ENCODE measurements at places on chromosomes 11 and 22.
A peak's percentile ranks its signal among the peaks of the same experiment; 100 is the strongest.

DNA sequence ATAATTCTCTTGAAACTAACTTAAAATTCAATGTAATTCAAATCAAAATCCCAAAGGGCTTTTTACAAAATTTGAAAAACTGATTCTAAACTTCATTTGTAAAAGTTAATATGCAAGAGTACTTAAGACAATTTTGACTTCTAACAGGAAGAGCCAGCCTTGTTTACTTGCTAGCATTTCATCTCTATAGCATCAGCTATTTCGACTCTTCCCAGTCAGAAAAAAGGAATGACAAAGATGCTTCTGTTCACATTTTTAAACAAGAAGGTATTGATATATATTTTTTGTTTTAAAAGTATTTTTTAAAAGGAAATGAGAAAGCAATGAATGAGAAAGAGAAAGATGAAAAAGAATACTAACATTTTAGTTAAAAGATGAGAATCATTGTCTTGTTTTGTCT lies 16.4 kb downstream of the SLN start:
- DNase-seq, result no peak

DNA sequence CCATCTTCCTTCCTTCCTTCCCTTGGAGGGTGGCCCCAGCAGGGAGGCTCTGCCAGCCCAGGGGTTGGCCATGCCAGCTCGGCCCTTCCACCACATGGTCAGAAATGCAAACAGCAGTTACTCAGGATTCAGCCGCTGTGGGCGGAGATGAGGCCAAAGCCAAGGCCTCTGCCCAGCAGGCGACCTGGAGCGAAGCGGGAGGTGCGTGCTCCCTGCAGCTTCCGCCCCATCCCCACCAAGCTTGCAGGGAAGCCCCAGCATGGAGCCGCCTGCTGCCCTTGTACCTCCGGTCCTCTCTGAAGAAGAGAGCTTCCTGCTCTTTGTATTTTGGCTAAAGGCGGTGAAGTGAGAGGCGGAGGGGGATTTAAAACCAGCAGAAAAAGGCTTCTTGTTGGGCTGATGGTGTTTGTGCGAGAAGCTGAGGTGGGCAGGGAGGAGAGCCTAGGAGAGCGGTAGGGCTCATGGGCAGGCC lies 50.4 kb downstream of the ANO1 start:
- DNase-seq, result peak; percentile 41

DNA sequence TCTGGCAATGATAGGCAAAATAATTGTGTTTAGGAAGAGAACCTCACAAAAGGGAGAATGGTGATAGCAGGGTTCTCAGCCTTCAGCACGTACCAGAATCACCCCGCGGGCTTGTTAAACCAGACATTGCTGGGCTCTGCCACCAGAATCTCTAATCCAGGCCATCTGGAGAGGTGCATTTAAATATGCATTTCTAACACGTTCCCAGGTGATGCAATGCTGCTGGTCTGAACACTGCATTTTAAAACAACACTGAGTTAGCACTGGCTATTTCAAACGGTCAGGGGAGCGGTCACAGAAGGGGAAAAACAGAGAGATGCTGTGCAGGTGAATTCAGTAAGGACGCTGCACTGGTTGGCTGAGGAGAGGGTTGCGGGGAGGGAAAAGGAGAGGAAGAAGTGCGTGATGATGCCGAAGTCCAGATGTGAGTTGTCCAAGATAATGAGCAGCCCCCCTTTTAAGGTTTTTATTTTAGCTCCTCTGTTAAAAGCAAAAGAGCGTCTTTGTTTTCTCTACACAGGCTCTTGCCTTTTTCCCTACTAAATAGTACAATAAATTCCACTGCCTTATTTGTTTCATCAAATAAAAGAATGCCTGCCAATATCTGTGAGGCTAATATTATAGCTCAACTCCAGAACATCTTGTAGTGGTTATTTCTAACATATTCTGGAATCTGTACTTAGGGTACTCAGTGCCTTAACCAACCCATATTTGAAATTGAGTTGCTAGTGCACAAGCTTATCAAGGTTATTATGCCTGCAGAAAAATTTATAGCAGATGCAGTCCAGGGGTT lies 109.6 kb upstream of the POU2AF2 start:
- no peak for DNase-seq

DNA sequence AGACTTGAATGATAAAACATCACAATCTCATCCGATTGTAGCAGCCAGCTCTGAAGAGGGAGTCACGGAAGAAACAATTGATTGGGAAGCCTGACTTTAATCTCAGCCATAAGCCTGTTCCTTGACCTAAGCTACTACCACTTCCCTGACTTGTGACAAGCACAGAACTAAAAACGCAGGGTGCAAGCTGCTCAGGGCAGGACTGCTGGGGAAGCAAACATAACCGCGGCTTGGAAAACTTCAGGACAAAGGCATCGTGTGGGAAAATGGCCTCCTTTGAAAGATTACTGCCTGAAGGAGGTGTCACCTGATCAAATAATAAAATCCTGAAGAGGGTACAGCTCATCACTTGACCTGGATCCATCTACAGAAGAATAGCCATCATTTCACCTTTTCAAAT lies 595.3 kb upstream of the CADM1 start:
- DNase-seq, result no peak

- DNase-seq, result no peak
These were observed 99.1 kb downstream of the XRRA1 start for GRCh38 chr11:74849525-74850391.

GRCh38 chr11:115623021-115623451 lies 118.8 kb upstream of the CADM1 start:
- DNase-seq, result no peak

DNA sequence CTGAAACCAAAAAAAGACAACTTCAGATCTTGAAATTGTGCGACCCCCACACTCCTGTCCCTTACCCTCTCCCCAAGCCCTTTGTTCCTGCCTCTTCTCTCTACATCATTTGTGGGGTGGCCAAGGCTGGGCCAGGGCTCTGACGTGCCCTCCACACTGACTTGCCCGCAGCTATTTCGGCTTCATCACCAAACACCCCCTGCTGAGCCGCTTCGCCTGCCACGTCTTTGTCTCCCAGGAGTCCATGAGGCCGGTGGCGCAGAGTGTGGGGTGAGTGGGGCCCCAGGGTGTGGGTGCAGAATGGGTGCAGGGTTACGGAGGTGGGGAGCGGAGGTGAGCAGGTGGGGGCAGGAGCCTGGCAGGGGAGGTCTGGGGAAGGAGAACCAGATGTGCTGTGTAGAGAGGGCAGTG lies 9.5 kb downstream of the MAPK8IP2 start:
- no peak for DNase-seq

DNA sequence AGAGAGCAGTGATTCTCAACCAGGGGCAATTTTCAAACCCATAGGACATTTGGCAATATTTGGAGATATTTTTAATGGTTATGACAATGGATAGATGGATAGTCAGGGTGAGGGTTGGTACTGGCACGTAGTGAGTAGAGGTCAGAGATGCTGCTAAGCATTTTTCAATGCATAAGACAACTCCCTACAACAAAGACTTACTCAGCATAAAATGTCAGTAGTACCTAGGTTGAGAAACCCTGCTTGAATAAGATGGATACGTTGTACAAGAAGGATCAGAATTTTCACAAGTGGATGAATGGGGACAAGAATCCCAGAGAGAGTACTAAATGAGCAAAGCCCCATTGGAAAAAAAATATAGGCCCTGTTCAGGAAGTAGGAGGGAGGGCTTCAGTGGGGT lies 11.9 kb upstream of the LIN7C start:
- no peak for DNase-seq

- DNase-seq, result peak; percentile 12
These were observed 843.2 kb downstream of the KCNA4 start for GRCh38 chr11:29173660-29174062.

DNA sequence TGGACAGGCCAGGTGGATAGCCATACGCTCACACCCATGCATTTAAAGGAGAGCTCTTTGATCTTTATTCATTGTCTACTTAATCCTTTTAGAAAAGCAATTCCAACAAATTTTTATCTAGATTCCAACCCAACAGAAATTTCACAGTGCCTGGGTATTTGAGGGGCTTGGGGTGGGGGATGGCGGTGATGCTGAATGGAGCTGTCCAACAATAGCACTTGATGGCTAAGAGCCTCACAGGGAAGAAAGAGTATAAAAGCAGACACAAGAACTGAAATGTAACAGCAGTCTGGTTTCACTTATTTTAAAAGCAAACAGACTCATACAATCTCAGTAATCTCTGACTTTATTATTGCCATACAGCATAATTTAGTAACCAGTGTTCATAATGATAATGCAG lies 101.8 kb upstream of the SORL1-AS1 start:
- DNase-seq, result no peak

GRCh38 chr11:80929031-80929805 lies 1488.4 kb upstream of the TENM4 start:
- no peak for DNase-seq

DNA sequence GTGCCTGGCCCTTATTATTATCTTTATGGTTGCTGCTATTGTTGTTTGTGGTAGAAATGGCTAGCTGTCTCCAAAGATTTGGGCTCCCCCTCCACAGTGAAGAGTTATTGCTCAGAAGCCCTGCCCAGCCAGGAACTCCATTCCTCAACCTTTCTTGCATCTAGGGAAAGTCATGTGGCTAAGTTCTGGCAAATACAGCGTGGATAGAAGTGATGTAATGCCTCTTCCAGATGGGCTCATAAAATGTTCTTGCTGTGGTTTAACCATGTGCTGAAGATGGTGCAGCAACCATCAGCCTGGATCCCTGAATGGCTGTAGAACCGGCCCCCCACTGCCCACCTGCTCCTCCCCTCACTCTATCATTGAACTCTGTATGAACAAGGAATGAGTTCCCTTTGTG lies 203.5 kb upstream of the E2F8 start:
- DNase-seq, result no peak

- DNase-seq, result no peak
These were observed 5.2 kb upstream of the TBCEL start for GRCh38 chr11:121018746-121019145.

DNA sequence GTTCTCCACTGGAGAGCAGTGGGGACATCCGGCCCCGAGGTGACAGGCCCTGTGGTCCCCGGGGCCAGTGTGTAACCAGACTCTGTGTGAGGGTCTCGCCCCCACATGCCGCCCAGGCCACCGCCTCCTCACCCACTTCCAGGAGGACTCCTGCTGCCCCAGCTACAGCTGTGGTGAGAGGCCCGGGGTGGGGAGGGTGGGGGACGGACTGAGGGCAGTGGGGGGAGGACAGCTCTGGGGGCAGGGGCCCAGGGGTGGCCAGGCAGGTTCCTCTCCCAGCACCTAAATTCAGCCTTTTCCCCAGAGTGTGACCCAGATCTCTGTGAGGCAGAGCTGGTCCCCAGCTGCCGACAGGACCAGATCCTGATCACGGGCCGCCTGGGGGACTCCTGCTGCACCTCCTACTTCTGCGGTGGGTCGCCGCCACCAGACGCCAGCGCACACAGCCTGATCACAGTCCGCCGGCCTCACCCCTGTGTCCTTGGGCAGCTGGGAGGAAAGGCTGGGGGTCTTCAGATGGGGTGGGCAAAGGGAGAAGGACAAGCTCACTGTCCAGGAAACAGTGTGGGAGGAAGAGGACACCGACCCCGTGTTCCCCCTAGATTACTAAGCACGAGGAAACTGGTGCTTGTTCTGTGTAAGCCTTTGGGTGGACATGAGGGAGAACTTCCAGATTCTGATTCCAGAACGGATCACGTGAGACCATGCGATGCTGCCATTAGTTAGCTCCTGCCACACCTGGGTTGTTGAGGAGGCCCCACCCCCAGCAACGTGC lies 84.4 kb upstream of the MYOD1 start:
- DNase-seq, result no peak

- no peak for DNase-seq
These were observed 43.3 kb downstream of the MYEOV start for GRCh38 chr11:69337211-69337721.

GRCh38 chr22:21946262-21946925 lies 6.3 kb downstream of the PPM1F start:
- DNase-seq, result no peak

GRCh38 chr11:92222701-92223100 lies 1.9 kb upstream of the FAT3 start:
- no peak for DNase-seq
